ENCODE measurements at places on chromosomes 12 and 14. TPM values are rescaled to one million over a fixed set of nuclear protein-coding genes. Genes with fewer than 3 reads are reported as not detected.

Gene LGMN
- 1.3 TPM for total RNA-seq

GRCh38 chr12:8508910-8509841, 4.1 kb upstream of the CLEC4D start:
- H3K27ac ChIP-seq: no peak overlapping the region
- H3K4me3 ChIP-seq: no peak overlapping the region
- H3K4me1 ChIP-seq: no peaks in the 10 kb centered on the region
- peaks cover 38% of the 10 kb centered on the region for H3K27me3 ChIP-seq
- no peak for DNase-seq
- no peaks in the 10 kb centered on the region for H3K36me3 ChIP-seq

- peaks cover 50% of the 10 kb centered on the region for H3K36me3 ChIP-seq
- no peaks in the 10 kb centered on the region for H3K4me1 ChIP-seq
- no peak for DNase-seq
- no peak overlapping the region for H3K4me3 ChIP-seq
- H3K27me3 ChIP-seq: no peaks in the 10 kb centered on the region
These were observed 32.3 kb upstream of the MMP17 start for GRCh38 chr12:131795690-131796410.

Gene ACOT4
- total RNA-seq: 0.57 TPM

DNA sequence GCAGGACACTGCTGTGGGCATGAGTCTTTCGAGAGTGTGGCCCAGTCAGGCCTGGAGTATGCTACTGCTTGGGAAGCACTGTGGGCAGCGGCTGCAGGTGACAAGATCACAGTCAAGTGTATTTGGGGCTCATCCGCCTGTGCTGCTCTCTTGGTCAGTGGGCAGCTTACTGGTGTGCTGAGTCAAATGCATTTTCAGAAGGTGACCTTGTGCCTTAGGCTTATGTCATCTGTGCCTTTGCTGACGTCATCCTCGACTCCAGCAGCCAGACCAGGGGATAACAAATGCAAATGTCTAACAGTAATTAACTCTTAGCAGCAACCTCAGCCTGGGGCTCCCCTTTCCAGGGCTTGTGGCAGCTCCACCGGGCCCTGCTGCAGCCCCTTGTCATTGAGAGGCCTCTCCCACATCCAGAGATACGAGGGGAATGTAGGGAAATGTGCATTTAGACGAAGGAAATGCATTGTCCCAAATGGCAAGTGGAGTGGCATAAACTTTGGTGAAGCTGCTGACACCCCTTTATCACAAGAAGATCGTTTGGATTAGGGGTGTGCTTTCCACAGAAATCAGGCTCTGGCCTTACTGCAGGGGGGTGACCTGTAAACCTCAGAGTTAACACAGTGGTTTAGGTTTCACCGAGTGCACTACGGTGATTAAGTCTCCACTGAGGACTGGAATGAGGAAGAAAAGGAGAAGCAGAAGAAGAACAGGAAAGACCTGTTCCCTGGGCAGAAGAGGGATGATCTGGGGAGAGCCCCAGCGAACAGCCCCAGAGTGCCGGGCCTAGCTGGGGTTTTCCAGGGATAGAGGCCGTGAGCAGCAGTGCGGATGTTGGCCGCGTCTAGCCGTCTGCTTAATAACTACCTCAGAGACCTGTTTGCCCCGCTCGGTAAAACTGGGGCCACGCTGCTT, 39.7 kb downstream of the PSMA6 start:
- no peak for DNase-seq
- H3K36me3 ChIP-seq: no peaks in the 10 kb centered on the region
- H3K4me1 ChIP-seq: peaks cover 32% of the 10 kb centered on the region
- H3K4me3 ChIP-seq: no peak overlapping the region
- H3K27me3 ChIP-seq: no peaks in the 10 kb centered on the region

- peaks cover 25% of the 10 kb centered on the region for H3K4me1 ChIP-seq
- no peak overlapping the region for H3K27ac ChIP-seq
- H3K36me3 ChIP-seq: no peaks in the 10 kb centered on the region
- H3K27me3 ChIP-seq: peaks cover 23% of the 10 kb centered on the region
- no peak for DNase-seq
These were observed 59.1 kb downstream of the ESR2 start for GRCh38 chr14:64234877-64235651.

DNA sequence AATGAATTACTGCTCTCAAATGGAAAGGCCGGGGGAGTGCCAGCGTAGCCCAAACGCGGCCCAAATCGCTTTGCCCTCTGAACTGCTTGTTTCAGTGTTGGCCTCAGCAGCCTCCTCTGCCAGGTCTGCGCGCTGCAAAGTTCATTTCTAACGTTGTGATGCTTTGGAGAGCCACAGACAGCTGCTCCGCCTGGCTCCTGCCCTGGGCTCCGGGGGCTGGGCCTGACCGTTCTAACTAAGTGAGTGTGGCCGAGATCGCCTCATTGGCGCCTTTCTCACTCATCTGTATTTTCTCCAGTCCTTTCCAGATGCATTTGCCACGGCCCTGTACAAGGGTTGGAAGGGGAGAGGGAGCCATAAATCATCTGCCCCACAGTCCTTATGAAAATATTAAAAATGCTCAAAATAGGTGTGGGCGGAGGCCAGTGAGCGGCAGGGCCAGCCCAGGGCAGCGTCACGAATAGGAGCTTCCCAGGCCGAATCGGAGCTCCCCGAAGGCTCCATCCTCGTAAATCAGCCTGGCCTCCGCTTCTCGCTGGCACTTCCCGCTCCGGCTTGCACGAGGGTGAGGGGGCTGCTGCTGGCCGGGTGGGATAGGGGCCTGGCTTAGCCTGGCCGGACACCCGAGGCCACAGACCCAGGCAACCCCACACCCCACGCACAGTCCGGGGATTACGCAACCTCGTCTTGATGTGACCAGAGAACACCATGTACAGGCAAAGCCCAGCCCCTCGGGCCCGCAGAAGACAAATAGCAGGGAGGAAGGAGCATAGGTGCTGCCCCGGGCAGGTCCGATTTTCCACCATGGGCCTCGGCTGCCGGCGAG, 196.6 kb upstream of the DIO3 start:
- no peaks in the 10 kb centered on the region for H3K27me3 ChIP-seq
- H3K4me1 ChIP-seq: no peaks in the 10 kb centered on the region
- H3K36me3 ChIP-seq: no peaks in the 10 kb centered on the region
- H3K27ac ChIP-seq: no peak overlapping the region
- DNase-seq: no peak

GRCh38 chr14:99459481-99460100, 21.1 kb downstream of the SETD3 start:
- H3K4me1 ChIP-seq: peaks cover 5% of the 10 kb centered on the region
- H3K36me3 ChIP-seq: peaks cover 62% of the 10 kb centered on the region
- H3K27ac ChIP-seq: no peak overlapping the region
- DNase-seq: no peak

- no peak overlapping the region for H3K4me3 ChIP-seq
- no peak for DNase-seq
- peaks cover 5% of the 10 kb centered on the region for H3K36me3 ChIP-seq
- H3K27me3 ChIP-seq: peaks cover 4% of the 10 kb centered on the region
- H3K27ac ChIP-seq: no peak overlapping the region
- H3K4me1 ChIP-seq: peaks cover 21% of the 10 kb centered on the region
These were observed 105.4 kb upstream of the BCL2L14 start for GRCh38 chr12:11965258-11965910.

GRCh38 chr14:104087505-104087904, 2.0 kb downstream of the ASPG start:
- no peak for DNase-seq
- H3K4me1 ChIP-seq: no peaks in the 10 kb centered on the region
- no peak overlapping the region for H3K27ac ChIP-seq
- H3K36me3 ChIP-seq: no peaks in the 10 kb centered on the region
- no peaks in the 10 kb centered on the region for H3K27me3 ChIP-seq

- DNase-seq: no peak
- H3K36me3 ChIP-seq: no peaks in the 10 kb centered on the region
- H3K4me3 ChIP-seq: no peak overlapping the region
- no peak overlapping the region for H3K27ac ChIP-seq
- H3K4me1 ChIP-seq: peaks cover 10% of the 10 kb centered on the region
These were observed 25.8 kb upstream of the CTDSP2 start for GRCh38 chr12:57872362-57872761.

Gene JPH4
- 0.09 TPM for total RNA-seq

DNA sequence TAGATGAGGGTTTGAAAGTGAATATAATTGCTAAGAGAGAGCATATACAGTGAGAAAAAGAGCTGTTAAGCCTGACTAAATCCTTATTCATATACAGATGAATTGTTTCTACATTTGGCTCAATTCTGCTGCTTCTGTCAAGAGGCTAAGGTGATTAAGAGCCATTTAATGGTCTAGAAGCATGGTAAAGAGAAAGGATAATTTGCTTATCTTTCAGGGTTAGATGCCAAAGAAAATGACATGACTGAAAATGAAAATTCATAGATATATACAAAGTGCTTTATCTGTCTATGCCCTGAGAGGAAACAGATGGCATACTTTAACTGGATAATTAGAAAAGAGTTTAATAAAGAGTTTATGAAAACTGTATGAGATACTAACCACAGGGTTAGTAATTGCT, 834.9 kb downstream of the SLC6A15 start:
- no peaks in the 10 kb centered on the region for H3K36me3 ChIP-seq

Gene TSPAN19
- total RNA-seq: not detected

GRCh38 chr12:51160814-51161459, 12.0 kb downstream of the TFCP2 start:
- DNase-seq: no peak
- peaks cover 14% of the 10 kb centered on the region for H3K4me1 ChIP-seq
- H3K27me3 ChIP-seq: no peaks in the 10 kb centered on the region
- no peak overlapping the region for H3K27ac ChIP-seq
- H3K36me3 ChIP-seq: peaks cover 46% of the 10 kb centered on the region

GRCh38 chr14:79018836-79019235, 848.7 kb downstream of the NRXN3 start:
- DNase-seq: no peak
- no peaks in the 10 kb centered on the region for H3K36me3 ChIP-seq
- no peak overlapping the region for H3K27ac ChIP-seq
- H3K4me1 ChIP-seq: no peaks in the 10 kb centered on the region
- H3K4me3 ChIP-seq: no peak overlapping the region
- H3K27me3 ChIP-seq: no peaks in the 10 kb centered on the region

Gene SLC8A3
- total RNA-seq: 0.37 TPM

Gene SMARCD1
- 76.8 TPM for total RNA-seq

- H3K27ac ChIP-seq: no peak overlapping the region
- H3K4me1 ChIP-seq: peaks cover 12% of the 10 kb centered on the region
- no peak overlapping the region for H3K4me3 ChIP-seq
These were observed 26.5 kb upstream of the RCOR1 start for GRCh38 chr14:102565959-102566358.

DNA sequence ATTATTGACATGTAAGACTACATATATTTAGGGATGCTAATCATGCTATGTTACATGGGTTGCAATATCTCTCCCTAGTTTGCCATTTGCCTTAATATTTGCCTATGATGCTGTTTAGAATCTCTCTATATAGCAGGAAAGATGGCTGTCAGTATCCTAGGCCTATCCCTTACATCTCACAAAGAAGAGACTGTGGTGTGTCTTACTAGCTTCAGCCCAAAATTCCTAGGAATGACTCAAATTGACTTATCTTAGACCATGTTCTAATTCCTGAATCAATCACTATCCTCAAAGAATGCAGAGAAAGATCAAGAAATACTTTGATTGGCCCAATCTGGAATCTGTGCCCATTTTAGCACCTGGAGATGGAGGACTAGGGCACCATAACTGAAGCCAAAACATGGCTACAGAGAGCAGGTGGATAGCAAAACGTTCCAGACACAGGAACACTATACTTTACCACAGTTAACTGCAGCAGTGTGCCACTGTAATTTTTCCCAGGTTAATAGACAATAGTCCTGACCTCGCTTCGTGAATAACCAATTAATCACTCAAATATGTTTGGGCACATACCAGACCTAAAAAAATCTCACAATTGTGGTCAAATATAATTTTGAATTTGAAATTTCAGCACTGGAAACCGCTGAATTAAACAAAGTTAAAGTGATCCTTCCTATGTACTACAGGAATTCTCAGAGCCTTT, 32.7 kb upstream of the GLIPR1 start:
- no peak overlapping the region for H3K4me3 ChIP-seq
- H3K36me3 ChIP-seq: no peaks in the 10 kb centered on the region
- no peaks in the 10 kb centered on the region for H3K4me1 ChIP-seq

GRCh38 chr12:40152783-40153383, 47.0 kb upstream of the SLC2A13 start:
- no peaks in the 10 kb centered on the region for H3K4me1 ChIP-seq
- no peaks in the 10 kb centered on the region for H3K36me3 ChIP-seq
- DNase-seq: no peak

- H3K36me3 ChIP-seq: peaks cover 4% of the 10 kb centered on the region
- H3K27me3 ChIP-seq: no peaks in the 10 kb centered on the region
- peaks cover 24% of the 10 kb centered on the region for H3K4me1 ChIP-seq
These were observed 95.8 kb upstream of the PLEKHG7 start for GRCh38 chr12:92606956-92607355.

- H3K27ac ChIP-seq: no peak overlapping the region
- no peak for DNase-seq
- peaks cover 27% of the 10 kb centered on the region for H3K27me3 ChIP-seq
- H3K4me1 ChIP-seq: peaks cover 2% of the 10 kb centered on the region
- no peak overlapping the region for H3K4me3 ChIP-seq
These were observed 57.0 kb downstream of the PLEKHG7 start for GRCh38 chr12:92759634-92760268.

- H3K4me3 ChIP-seq: no peak overlapping the region
- peaks cover 15% of the 10 kb centered on the region for H3K27me3 ChIP-seq
- H3K36me3 ChIP-seq: peaks cover 7% of the 10 kb centered on the region
- H3K4me1 ChIP-seq: peaks cover 19% of the 10 kb centered on the region
- no peak overlapping the region for H3K27ac ChIP-seq
These were observed 40.8 kb downstream of the CCDC92 start for GRCh38 chr12:123931686-123932321.

DNA sequence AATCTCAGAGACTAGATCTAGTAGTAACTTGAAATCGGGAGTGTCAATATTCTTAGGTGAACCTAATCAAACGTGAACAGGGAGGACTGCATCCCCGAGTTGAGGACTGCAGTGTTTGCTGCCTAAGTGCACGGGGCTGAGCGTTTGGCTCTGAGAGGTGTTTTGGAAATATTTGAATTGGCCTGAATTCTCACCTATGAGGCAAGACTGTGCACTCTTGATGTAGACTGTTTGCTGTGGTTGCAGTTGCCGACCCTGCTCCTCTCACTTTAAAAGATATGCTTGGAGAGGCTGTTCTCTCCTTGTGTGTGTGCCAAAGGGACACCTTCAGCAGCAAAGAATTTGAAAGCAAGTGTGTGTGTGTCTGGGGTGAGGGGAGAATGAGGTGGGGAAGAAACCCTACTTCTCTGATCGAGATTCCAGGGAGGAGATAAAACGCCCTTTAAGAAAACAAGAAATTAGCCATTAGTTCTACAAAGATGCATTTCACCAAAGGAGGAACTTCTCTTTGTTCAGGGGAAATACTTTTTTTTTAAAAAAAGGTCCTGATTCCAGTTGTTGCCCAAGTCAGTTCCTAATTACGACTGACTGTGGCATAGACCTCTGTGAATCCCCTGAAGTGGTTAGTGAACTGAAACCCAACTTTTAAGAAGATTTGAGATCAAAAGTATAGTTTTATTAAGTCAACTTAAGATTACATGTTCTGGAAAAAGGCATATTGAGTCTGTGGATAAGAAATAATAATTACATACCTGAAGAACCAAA, 106.6 kb downstream of the DYRK2 start:
- no peak overlapping the region for H3K4me3 ChIP-seq
- DNase-seq: no peak
- peaks cover 9% of the 10 kb centered on the region for H3K4me1 ChIP-seq
- H3K27ac ChIP-seq: no peak overlapping the region

All from activated T-helper 2 cell treated with anti-CD3 and anti-CD28 coated beads, Interferon-gamma antibody, Interleukin-2, Interleukin-4, amounts not matched to agents 10 μg/mL and 5 μg/mL and 100 μg/mL, durations not matched to agents 14 hours and 24 hours and 36 hours (primary cell).